ENCODE measurements at places on chromosomes 11 and 22.

- no peak for DNase-seq
Measured at GRCh38 chr22:49712195-49712791, 115.4 kb downstream of the BRD1 start.

- no peak for DNase-seq
Measured at GRCh38 chr22:39498368-39498767, 3.7 kb upstream of the MIEF1 start.

DNA sequence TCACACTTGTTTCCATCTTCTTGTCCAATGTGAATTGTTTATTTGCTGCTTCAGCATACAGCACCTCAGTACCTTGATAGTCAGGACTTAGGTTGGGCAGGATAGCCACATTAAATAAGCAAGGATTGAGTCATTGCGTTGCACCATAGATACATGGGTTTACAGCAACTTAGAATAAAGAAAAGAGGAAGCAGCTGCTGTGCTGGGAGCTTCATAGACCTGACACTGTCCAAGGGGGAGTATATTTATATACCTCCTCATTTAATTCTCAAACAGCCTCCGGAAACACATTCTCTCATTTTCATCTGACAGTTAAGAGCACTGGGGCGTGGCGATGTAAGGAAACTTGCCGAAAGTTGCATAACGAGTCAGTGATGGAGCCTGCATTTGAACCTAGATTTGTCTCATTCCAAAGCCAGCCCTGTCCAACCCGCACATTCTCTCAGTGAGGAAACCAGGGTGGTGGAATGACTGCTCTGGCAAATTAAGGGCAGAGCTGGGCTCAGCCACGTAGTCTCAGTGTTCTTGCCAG, 42.2 kb downstream of the UBASH3B start:
- DNase-seq = peak; percentile 3

- peak; percentile 39 for DNase-seq
Measured at GRCh38 chr22:42946546-42947198, 68.3 kb downstream of the PACSIN2 start.

DNA sequence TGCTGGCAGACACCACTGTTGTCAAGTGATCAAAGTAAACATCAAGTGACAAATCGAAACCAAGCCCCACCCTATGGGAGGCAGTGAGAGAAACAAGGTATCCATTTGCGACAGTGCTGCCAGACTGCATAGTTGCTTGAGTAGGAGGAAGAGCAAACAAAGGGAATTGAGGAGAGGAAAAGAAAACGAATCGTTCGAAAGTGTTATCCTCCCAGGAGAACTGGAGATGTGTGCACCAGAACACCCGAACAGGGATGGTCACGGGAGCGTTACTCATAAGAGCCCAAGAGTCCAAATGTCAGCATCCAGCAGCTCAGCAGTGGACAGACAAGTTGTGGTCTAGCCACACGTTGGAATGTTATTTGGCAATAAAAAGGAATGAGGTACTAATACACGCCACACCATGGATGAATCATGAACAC, 58.4 kb upstream of the NUP50 start:
- DNase-seq = no peak

GRCh38 chr11:102458548-102458947, 6.0 kb upstream of the TMEM123 start:
- DNase-seq = no peak

DNA sequence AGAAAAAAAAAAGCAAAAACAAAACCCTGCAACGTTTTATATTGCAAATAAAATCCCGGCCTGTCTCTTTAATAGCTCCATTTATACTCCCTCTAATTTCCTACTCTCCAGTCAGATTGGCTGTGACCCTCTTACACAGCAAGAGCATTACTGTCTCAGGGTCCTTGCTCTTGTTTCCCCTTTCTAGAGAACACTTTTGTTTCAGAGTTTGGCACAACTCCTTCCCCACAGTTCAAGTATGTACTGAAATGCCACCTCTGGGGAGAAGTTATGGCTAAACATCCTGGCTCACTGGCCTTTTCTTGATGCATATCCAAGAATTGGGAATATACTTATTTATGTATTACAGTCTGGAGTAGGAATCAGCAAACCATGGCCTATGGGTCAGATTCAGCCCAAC, 2.6 kb downstream of the CASP12 start:
- no peak for DNase-seq

- DNase-seq = no peak
Measured at GRCh38 chr22:41127451-41127850, 35.1 kb downstream of the EP300 start.

DNA sequence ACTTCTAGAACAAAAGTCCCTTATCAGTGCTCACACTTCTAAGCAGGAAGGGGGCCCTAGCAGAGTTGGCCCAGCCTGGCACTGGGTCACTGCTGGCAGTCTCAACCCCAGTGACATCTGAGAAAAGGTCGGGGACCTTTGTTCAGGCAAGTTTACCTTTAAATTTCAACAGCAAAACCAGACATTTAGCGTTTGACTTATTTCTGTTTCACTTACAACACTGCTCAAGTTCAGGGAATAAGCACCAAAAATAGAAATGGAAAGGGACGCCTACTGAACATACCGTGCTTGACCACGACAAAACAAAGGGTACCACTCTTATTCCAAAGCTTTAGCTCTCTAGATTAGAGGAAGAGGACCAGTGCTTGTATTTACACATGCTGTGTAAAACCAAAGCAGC, 26.2 kb downstream of the PITPNB start:
- no peak for DNase-seq

DNA sequence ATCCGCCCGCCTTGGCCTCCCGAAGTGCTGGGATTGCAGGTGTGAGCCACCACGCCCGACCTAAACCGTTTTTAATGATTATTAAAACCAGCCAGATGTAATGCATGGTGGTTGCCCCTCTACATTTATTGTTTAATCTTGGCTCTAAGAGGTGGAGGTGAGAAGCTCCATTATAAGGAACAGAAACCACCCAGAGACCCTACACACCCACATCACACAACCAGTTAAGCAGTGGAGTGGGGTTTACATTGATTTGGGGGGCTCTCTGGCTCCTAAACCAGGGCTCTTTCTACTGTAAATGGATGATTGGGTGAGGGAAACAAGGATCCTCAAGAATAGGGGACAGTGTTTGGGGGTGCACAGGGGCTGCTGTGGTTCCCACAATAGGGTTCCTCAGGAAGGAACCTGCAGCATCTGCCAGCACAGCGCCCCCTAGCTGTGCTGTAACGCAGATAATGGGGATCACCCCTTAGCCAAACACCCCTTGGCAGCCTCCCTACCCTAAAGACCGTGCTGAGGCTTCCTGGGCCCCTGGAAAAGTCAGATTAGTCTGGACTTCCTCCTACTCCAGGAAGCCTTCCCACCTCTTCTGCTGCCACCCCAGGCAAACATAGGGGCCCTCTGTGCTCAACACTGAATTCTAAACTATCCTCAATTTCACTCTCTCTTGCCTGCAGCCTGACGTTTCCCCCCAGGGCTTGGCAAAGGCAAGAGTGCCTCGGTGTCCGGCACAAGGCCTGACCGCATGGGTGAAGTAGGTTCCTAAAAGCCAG, 2.4 kb downstream of the MPST start:
- DNase-seq = no peak

- DNase-seq = no peak
Measured at GRCh38 chr11:2302306-2302895, 588 bp downstream of the TSPAN32 start.

DNA sequence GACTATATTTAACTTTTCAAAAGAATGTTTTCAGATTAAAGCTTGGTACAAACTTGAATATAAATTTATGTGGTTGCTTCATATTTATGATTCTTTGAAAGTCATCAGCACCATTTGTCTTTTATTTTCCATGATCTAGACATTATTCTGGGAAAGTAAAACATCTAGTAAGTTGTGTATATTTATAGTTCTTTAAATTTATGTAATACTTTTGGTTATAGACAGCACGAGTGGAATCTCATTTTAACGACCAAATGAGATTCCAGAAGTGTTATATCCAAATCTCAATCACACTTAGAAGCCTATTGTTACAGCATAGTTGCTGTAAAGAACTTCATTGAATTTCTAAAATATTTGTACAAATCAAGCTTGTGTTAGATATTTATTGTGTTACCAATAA, 212.3 kb downstream of the DDX10 start:
- DNase-seq = no peak

DNA sequence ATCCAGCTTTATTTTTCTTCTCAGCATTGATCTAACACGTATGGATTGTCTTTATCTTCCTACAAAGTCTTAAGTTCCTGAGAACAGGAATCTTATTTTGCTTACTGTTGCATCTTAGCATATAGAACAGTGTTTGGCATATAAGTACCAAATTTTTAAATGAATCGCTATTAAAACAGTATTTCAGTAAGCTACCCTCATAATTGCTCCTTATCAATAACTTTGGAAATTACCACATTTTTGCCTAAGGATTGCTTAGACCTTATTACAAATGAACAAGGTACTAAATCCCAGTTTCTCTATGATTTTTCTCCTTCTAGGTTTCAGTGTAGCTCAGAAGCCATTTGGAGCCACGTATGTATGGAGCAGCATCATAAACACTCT, 9.7 kb downstream of the DEPDC7 start:
- no peak for DNase-seq
